ENCODE measurements at places on chromosomes 13 and 19.

- DNase-seq, result no peak
Measured at GRCh38 chr19:35775046-35775297, 392 bp upstream of the ARHGAP33 start.

GRCh38 chr13:25377244-25377962, 5.6 kb downstream of the ATP8A2 start:
- DNase-seq, result no peak

- no peak for DNase-seq
Measured at GRCh38 chr13:101727118-101727517, 274.6 kb downstream of the ITGBL1 start.

GRCh38 chr19:33296488-33296971, 5.8 kb downstream of the CEBPA start:
- no peak for DNase-seq

DNA sequence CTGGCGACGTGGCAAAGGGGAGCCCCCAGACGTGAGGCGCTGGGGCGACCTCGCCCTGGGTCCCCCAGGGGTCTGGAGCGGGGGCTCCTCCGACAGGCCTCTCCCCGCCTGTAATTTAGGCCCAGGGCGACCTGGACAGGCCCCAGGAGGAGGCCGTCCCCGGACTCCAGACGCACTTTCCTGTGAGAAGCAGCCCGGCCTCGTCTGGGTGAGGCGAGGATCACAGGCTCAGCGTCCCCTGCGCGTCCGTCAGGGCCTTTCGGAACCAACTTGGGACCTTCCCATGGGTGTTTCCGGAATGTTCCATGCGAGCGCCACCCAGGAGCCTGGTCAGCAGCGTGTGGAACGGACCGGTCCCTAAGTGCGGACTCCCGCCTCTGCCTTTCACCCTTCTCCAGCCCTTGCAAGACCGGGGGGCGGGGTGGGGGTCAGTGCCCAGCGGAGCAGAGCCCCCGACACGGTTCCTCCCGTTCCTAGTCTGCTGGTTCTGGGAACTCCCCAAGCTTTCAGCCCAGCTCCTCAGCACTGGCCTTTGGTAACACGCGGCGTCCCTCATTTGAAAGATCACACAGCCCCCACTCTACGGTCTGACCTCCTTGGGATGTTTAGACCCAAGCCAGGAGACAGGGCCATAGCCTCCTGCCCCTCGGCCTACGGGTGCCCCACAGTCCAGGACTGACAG, 1.1 kb upstream of the GRTP1 start:
- DNase-seq, result no peak

GRCh38 chr19:19719798-19720197, 13.1 kb downstream of the ZNF14 start:
- DNase-seq, result no peak

- DNase-seq, result no peak
Measured at GRCh38 chr19:50794074-50794875, 4.1 kb downstream of the ACP4 start.

- no peak for DNase-seq
Measured at GRCh38 chr19:47371261-47371660, 22.1 kb downstream of the DHX34 start.

GRCh38 chr13:51938454-51938853, 72.8 kb downstream of the ATP7B start:
- no peak for DNase-seq
